ENCODE measurements at places on chromosomes 11 and 22.

DNA sequence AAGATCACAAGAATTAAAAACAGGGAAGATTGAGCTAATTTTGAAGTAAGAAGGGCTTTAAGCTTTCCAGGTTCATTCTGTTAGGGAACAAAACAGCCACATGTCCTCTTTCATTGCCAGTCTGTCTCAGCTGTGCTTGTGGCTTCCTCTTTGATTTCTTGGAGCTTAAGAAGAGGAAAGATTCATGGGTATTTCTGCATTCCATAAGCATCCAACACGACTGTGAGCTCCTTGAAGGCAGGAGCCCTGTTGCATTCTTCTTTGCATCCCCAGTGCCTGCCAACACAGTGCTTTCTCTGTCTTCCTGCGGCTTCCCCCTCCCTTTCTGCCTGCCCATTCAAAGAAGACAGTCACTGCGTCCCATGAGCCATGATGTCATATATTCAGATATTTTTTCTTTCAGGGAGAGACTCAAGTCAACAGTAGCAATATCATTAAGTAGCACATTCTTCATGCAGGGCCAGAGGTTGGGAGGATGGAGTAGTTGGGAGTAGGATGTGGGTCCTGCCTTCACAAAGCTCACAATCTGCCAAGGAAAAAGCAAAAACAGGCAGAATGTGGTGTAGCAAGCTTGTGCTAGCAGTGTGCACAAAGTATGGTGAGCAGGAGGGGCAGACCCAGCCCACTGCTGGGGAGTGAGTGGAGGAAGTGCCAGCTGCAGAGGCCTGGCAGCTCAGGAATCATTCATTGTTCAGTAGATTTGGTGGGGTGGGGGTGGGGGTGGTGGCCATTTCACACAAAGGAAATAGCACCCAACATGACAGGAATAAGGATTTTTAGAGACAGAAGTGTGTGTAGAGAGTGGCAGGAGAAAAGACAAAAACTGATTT, 162.1 kb upstream of the RASSF10 start:
- DNase-seq: no peak

DNA sequence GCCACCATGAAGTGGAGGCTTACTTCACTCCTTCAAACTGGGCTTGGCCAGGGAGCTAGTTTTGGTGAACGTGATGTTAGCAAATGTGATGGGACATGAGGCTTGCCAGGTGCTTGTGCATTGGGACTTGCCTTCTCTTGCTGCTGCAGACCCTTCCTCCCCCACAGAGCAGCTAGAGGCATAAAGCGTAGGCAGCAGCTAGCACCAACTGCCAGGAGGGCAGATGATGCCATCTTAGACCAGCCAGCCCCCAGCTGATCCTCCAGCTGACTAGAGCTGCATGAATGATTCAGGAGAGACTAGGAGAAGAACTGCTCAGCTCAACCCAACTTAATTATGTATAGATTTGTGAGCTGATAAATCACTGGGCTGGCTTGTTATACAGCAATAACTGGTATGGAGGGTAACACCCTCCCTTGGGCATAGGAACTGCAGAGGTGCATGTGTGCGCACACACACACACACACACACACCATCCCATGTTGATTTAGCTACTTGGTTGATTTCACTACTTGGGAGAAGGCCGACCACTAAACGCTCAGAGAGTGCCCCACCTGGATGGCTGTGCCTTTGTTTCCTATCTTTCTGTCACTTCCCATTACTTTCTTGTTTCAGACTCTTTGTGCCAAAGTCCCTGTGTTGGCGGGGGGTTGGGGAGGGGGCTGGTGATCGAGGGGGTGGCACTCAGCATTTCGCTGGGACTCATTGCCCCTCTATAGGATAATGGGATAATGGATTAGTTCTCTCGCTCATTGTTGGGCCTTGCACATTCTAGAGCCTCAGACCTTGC, 202.8 kb downstream of the ADAMTS15 start:
- no peak for DNase-seq

DNA sequence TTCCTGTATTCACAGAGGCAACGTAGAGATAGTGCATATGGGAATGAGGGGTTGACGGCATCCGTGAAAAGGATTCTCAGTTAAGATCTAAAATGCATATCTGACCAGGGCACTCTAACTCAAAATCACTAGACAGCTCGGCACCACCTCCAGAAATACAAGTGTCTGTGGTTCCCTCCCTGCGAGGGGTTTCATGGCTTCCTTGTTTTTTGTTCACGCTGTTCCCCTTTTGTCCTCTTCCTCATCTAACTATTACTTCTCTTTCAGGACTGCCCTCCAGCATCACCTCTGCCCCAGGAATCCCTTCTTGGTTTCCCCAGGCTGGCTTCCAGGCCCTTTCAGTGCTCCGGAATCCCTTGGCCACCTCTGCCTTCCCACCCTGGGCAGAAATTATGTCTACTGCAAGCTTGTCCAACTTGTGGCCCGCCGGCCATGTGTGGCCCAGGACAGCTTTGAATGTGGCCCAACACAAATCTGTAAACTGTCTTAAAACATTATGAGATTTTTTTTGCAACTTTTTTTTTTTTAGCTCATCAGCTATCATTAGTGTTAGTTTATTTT, 159.9 kb downstream of the FBXO7 start:
- DNase-seq: no peak

DNA sequence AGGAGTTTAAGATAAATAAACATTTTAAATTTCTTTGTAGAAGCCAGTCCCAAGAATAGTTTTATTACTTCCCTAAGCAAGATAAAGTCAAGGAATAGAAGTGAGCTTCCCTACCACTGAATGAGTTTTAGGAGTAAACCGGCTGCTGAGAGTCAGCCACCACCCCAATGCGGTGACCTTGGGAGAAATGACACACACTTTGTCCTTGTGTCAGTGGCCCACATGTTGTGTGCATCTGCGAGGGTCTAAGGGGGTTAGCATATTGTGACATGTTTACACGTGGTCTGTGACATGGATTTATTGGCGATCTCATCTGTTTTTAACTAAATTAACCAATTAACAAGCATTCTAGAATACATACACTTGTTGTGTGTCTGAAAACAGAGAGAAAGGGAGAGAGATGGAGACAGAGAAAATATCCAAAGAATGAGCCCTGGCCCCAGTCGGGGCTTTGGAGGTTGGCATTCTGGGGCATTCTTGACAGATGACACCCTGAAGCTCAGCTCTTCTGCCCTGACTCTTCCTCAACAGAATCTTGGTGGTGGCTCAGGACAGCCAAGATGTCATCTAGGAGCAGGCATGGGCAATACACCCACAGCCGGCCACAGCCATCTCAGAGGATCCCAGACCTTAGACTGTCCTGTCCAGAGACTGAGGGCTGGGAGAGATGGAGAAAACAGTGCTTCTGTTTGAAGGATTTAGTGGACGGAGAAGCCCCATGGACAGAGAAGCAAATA, 29.7 kb upstream of the TMPRSS4 start:
- DNase-seq: peak; percentile 11

DNA sequence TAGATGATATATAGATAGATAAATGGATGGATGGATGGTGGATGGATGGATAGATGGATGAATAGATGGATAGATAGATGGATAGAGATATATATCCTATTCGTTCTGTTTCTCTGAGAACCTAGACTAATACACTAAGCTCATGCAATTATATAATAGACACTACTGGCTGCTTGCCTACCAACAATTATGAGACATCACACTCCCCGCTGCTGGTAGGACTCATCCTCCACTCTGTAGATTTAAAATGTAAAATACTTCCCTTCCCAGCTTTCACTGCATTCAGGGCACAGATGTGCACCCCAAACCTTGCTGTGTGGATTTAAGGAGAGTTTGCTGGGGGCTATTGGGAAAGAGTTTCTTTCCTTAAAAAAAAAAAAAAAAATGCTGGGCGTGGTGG, 28.3 kb upstream of the RCN1 start:
- no peak for DNase-seq

DNA sequence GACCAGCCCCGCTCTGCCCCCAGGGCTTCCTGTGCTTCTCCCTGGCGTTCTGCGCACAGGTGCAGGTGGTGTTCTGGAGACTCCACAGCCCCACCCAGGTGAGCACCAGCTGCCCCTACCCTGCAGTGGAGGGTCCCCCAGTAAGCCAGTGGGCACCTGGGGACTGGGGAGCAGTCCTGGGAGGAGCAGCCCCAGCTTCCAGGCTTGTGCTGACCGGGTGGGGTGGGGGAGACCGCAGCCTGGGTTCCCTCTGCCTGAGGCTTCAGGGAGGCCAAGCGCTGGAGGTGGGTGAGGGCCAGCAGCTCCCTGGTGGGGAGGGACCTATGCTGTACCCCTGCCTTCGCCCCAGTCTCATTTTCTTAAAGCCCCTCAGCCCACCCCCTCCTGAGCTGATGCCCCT, 6.9 kb downstream of the TSPAN32 start:
- DNase-seq: no peak

DNA sequence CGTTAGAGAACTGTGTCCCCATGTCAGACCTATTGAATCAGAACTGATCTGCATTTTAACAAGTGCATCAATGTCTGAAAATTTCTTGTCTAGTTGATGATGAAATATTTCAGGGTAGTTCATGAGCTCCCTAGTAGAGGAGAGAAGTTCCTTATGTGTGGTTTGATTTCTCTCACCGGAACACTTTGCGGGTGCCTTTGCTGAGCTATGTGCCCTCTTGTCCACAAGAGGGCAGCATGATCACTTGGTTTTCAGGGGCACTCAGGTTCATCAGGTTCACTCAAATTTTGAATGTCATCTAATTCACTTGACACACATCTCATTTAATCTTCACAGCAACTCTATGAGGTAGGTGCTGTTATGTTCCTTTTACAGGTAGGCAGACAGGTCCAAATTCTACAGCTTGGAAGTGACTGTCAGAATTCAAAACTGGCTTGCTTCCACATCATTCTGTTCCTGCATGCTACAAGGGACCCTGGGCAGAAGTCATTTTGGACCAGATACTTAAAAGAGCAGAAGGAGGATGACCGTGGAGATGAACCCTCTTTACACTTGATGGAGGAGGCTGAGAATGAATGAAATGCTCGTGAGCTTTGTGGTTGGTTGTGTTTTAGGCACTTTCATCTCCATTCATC, 55.6 kb downstream of the P4HA3 start:
- DNase-seq: peak; percentile 16

GRCh38 chr11:5129457-5129877, 8.7 kb downstream of the OR52A5 start:
- DNase-seq: no peak

DNA sequence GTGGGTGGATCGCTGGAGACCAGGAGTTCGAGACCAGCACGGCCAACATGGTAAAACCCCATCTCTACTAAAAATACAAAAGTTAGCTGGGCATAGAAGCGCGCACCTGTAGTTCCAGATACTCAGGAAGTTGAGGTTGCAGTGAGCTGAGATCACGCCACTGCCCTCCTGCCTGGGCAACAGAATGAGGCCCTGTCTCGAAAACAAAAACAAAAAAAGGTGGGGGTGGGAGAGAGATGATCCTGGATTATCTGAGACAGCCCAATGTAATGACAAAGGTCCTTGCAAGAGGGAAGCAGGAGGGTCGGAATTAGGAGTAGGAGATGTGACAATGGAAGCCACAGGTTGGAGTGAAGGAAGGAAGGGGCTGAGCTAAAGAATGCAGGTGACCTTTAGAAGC, 87.6 kb upstream of the APOA1 start:
- no peak for DNase-seq

- no peak for DNase-seq
Observed at GRCh38 chr11:113618360-113618759, 87.7 kb downstream of the TMPRSS5 start.

GRCh38 chr11:12288212-12288930, 89.0 kb upstream of the PARVA start:
- DNase-seq: peak; percentile 20

- no peak for DNase-seq
Observed at GRCh38 chr11:120332822-120333716, 3.1 kb upstream of the ARHGEF12 start.

- DNase-seq: no peak
Observed at GRCh38 chr11:76209973-76210930, 4.0 kb upstream of the WNT11 start.

GRCh38 chr22:25628494-25628893, 64.0 kb downstream of the GRK3 start:
- no peak for DNase-seq

GRCh38 chr11:109424901-109425300, 2.9 kb downstream of the C11orf87 start:
- no peak for DNase-seq

GRCh38 chr11:121297872-121298271, 5.3 kb downstream of the SC5D start:
- no peak for DNase-seq

GRCh38 chr11:75525433-75526191, at the start of gene GDPD5:
GDPD5 (minus strand) TSS chr11:75525941; CDS start chr11:75477735, 48,206 bp downstream.
- DNase-seq: peak; percentile 93

- DNase-seq: no peak
Observed at GRCh38 chr11:131922220-131922619, 551.8 kb downstream of the NTM start.

- no peak for DNase-seq
Observed at GRCh38 chr11:68574308-68574707, 110.0 kb upstream of the GAL start.

DNA sequence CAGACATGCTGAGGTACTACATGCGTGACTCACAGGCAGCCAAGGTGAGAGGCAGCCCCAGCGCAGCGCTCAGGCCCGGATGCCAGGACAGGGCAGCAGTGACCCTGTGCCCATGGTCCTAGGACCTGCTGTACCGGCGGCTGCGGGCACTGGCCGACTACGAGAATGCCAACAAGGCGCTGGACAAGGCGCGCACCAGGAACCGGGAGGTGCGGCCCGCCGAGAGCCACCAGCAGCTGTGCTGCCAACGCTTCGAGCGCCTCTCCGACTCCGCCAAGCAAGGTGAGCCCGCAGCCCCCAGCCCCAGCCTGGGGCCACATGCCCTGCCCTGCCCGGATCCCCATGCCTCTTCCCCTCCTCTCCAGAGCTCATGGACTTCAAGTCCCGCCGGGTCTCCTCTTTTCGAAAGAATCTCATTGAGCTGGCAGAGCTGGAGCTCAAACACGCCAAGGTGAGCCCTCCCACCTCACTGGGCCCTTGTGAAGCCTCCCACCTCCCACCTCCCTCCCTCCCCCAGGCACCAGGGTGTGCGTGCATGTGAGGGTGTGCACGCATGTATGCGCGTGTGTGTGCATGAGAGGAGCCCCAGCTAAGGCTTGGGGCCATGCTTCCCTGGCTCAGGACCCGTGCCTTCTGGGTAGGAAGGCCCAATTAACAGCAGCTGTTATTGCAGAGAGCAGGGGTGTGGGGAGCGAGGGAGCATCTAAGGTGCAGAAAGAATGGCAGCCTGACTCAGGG, 5.3 kb downstream of the CFL1 start:
- DNase-seq: no peak
